ENCODE measurements at places on chromosomes 3 and 15. TPM values are rescaled to one million over a fixed set of nuclear protein-coding genes. Genes with fewer than 3 reads are reported as not detected.

Gene MRAS
- total RNA-seq: 43.0 TPM

Gene UBAP1L
- total RNA-seq: 2.3 TPM

Gene SLC6A1
- 3.1 TPM for total RNA-seq

Gene FBLN2
- 84.3 TPM for total RNA-seq

Gene THRB
- 3.4 TPM for total RNA-seq

Gene ESYT3
- total RNA-seq: 5.8 TPM

- peak; percentile 26 for DNase-seq
Measured at GRCh38 chr3:110752307-110752706, 319.3 kb upstream of the NECTIN3 start.

- no peak for DNase-seq
Measured at GRCh38 chr15:29638781-29639180, 183.5 kb downstream of the TJP1 start.

GRCh38 chr3:189652042-189652441 lies 20.9 kb downstream of the TP63 start:
- no peak for DNase-seq

GRCh38 chr3:130699765-130700164 lies 46.9 kb downstream of the PIK3R4 start:
- DNase-seq: no peak

- DNase-seq: no peak
Measured at GRCh38 chr15:31480356-31481025, 153.9 kb downstream of the KLF13 start.

DNA sequence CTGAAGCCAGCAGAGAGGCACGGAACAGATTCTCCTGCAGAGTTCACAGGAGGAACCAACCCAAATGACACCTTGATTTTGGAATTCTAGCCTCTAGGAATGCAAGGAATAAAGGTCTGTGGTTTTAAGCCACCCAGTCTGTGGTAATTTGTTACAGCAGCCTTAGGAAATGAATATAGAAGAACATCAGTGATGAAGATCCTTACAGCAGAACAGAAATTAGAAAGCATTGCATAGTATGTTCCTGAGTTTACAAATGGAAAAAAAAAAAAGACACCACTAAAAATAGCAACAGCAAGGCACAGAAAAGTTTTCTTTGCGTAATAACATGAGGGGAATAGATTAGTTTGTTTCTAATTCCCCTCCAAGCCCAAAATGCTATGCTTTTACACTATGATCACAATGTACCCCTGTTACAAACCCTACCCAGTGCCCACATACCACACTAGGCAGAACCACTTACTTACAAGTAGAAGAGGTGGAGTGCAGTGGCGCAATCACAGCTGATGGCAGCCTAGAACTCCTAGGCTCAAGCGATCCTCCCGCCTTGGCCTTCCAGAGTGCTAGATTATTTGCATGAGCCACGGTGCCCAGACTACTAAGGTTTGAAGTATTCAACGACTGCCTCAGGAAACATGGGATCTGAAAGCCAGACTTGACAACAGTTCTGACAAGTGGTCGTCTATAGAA lies 84.3 kb downstream of the SHQ1 start:
- DNase-seq: no peak

Data from tongue (tissue), 3 donors.